ENCODE measurements at places on chromosomes 7 and 10.
A peak's percentile ranks its signal among the peaks of the same experiment; 100 is the strongest.

DNA sequence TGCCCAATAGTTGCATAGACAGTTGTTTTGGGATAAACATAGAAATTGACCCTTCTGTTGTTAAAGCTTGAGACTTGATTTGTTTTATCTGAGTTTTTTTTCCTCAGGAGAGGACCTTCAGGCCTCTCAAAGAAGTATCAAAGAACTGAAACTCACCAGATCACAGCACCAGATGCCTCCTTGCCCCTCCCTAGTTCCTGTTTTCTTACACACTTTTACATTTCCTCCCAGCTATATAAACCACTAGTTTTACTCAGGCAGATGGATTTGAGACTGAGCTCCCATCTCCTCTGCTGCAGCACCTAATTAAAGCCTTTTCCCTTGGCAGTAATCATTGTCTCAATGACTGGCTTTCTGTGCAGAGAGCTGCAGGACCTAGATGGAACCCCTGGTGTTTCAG, 150.6 kb upstream of the NRG3 start:
- DNase-seq, result no peak

- DNase-seq, result no peak
Observed at GRCh38 chr10:110562348-110562747, 5.1 kb upstream of the SMC3 start.

DNA sequence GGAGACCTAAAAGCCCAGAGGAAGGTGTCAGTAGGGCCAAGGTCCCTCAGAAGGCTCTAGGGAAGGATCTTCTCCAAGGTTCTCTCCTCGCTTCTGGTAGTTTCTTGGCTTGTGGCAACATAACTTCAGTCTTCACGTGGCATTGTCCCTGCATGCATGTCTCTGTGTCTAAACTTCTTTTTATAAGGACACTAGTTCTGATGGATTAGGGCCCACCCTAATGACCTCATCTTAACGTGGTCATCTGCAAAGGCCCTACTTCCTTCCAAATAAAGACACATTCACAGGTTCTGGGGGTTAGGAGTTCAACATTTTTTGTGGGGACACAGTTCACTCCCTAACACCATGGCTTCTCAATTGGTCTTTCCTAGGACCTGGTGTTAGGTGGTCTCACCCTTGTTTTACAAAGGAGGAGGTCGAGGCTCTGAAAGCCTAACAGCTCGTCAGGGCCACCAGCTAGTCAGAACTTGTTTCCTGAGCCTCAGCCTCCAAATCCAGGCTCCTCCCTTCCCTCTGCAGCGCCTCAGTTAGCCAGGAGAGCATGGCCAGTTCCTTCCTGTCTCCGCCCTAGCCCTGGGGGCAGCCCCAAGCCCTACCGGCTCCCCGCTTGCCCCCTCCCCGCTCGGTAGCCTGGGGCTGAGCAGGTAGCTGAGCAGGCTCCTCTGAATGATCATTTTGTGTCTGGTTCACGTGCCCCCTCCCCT, 109.7 kb upstream of the PPIF start:
- DNase-seq, result no peak

DNA sequence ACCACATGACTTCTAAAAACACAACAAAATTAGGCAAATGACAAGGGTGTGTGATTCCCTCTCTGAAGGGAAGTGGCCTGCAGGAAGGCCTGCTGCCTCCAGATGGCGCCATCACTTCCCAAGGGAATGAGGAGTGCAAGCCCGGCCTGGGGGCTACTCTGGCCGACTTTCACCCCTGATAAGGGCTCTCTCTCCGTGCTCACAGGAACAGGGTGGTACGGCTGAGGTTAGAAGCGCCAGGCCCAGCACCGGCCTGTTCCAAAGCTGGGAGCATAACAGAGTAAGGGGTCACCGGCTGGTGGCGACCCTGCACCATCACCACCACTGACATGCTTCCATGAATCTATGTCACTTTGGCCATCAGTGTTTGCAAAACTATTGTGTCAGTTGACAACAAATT, 13.1 kb downstream of the RBP3 start:
- peak; percentile 24 for DNase-seq

DNA sequence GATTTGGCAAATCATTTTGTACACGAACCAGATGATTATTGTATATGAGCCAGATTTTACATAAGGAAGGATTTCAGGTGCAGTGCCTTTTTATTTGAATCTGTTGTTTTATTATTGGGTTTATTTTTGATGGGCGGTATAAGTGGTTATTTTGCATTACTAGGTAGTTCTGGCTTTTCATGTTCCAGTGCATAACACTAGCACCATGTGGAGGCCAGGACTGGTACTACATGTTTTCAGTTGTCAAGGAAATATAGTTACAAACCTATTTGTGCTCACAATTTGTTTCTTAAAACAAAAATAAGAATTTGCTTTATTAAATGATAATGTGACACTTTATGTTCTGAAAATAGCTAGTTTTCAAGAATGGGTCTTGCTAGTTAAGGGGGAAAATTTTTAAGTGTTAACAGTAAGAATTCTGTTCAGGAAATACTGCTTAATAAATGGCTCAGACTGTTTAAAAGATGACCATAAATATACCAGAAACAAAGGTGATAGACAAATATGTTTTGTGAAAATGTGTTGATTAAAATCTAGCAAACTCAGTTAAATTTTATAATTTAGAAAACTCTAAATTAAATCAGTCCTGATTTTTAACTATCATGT, 7.1 kb upstream of the SEMA3E start:
- no peak for DNase-seq

GRCh38 chr7:17320657-17321056, 22.2 kb downstream of the AHR start:
- no peak for DNase-seq

GRCh38 chr7:114130866-114131265, 212.1 kb upstream of the PPP1R3A start:
- DNase-seq, result peak; percentile 57

DNA sequence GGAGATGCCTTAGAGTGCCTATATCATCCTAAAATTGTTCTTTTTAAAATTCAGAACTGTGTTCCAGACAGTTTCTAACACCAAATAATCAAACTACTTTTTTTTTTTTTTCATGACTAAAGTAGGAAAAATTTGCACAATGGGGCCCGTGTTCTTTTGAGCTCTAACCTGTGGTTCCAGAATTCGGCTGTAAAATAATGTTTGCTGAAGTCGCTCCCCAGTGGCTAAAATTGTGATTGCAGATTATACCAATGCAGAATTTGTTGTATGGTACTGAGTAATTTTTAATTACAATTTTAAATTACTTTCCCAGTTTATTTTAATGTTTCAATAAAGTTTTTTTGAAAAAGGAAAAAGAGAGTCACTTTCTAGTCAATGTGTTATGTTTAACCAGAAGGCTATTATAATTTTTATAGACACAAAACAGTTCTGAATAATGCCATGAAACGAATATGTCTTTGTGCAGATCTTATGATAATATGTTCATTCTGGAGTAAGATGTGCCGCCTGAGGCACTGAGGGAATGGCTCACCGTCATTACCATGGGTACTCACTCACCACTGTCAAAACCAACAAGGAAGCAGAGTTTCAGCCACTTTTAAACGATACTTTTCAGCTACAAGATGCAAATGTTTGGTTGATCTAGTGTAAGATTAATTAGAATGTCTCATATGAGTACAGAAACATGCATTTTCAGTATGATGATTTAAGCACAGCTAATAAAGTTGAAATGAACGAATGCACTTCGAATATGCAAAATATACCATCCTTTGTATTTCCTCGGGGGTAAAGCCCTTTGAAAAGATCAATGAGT, 173.6 kb downstream of the PRKCQ start:
- no peak for DNase-seq

GRCh38 chr7:73768641-73769480, 1.2 kb downstream of the CLDN3 start:
- no peak for DNase-seq
